ENCODE measurements at places on chromosomes 3 and 15.

- no peak for DNase-seq
These were observed 2.5 kb upstream of the TBC1D21 start for GRCh38 chr15:73870700-73871408.

DNA sequence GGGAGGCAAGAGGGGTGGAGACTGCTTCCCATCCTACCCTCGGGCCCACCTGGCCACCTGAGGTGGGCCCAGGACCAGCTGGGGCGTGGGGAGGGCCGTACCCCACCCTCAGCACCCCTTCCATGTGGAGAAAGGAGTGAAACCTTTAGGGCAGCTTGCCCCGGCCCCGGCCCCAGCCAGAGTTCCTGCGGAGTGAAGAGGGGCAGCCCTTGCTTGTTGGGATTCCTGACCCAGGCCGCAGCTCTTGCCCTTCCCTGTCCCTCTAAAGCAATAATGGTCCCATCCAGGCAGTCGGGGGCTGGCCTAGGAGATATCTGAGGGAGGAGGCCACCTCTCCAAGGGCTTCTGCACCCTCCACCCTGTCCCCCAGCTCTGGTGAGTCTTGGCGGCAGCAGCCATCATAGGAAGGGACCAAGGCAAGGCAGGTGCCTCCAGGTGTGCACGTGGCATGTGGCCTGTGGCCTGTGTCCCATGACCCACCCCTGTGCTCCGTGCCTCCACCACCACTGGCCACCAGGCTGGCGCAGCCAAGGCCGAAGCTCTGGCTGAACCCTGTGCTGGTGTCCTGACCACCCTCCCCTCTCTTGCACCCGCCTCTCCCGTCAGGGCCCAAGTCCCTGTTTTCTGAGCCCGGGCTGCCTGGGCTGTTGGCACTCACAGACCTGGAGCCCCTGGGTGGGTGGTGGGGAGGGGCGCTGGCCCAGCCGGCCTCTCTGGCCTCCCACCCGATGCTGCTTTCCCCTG, 2.2 kb upstream of the FES start:
- no peak for DNase-seq

- no peak for DNase-seq
These were observed 259.7 kb downstream of the RBMS3 start for GRCh38 chr3:29540544-29540943.

DNA sequence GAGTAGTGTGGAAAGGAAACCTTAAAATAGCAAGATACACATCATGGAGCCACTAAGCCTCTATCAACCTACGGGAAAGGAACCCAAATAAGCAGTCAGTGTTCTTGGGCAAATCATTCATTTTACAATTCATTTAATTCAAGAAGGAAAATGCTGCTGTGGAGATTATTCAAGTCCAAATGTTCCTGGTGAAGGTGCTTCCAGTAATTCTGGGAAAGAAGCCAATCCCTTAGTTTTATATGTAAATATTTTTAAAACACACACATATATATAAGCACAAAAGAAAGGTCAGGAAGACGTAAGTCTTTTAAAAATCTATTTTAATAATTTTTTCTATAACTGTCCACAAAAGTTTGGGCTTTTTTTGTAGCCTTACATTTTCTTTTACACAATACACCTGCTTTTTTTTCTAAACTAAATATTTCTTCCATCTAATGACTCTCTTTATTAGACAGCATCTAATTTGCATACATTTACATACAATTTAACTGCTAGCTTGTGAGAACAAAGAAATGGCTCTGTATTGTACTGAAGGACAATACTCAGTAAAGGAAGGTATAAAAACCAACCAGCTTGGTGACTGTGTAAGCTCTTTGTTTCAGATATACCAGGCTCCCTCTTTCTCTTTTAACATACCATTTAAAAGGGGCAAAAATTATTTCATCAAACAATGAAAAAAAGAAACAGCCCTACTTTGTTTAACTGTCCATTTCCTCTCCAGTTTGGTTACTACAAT, 269.5 kb downstream of the ZBTB20 start:
- DNase-seq = no peak

- peak; percentile 46 for DNase-seq
These were observed 29.6 kb downstream of the PSMD6 start for GRCh38 chr3:63993653-63994079.

GRCh38 chr15:81849289-81849688, 196.5 kb downstream of the MEX3B start:
- DNase-seq = no peak

- no peak for DNase-seq
These were observed 163.0 kb downstream of the TBC1D5 start for GRCh38 chr3:17579289-17580031.

DNA sequence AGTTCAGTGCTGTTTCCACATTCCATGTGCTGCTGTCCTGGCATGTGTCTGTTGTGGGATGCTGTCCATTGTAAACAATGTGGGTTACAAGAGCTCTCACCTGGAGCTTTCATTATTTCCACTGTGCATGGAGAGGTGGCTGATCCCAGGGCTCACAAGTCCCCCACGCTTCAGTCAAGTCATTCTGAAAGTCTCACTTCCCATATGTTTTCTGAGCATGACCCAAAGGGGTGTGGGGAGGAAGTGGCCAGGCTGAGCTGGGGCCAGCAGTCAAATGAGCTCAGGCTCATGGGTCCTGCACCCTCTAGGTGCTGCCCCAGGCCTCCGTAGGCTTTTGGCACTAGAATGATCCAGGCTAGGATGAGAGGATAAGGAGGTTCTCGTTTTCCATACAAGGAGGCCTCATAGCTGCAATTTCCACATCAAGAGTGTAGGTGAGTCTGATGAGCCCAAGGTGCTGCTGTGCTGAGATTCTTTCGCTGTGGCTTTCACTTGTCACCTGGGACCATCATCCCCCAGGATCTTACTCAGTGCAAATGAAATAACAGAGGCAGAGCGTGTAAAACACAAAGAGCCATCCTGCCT, 22.0 kb downstream of the STARD5 start:
- DNase-seq = no peak

- no peak for DNase-seq
These were observed 119.1 kb downstream of the TCF12 start for GRCh38 chr15:57037548-57037947.

GRCh38 chr3:5692446-5692845, 504.9 kb downstream of the EDEM1 start:
- DNase-seq = no peak

- no peak for DNase-seq
These were observed 110.3 kb downstream of the PDE8A start for GRCh38 chr15:85091990-85092389.
